ENCODE measurements at places on chromosomes 5 and 9.

GRCh38 chr9:4590430-4591122, 71.5 kb upstream of the PLPP6 start:
- no peak for DNase-seq

DNA sequence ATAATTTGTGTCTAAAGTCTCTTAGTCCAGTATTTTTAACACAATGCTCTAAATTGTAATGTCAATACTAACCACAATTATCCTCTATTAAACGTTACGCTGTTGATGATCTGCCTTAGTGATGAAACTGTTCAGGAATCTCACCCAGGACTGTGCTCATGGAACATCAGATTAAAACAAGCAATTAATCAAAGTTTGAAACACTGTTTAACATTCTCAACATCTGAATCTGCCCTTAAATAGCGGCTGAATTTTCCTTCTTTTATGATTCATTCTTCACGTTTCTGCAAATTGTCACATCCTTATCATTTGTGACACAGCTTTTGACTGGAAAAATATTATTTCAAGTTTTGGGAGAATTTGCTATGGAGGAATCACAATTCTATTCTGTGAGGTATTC, 113.8 kb downstream of the MARCHF11 start:
- DNase-seq, result no peak

GRCh38 chr5:121503111-121503840, 348.4 kb upstream of the FTMT start:
- DNase-seq, result no peak

DNA sequence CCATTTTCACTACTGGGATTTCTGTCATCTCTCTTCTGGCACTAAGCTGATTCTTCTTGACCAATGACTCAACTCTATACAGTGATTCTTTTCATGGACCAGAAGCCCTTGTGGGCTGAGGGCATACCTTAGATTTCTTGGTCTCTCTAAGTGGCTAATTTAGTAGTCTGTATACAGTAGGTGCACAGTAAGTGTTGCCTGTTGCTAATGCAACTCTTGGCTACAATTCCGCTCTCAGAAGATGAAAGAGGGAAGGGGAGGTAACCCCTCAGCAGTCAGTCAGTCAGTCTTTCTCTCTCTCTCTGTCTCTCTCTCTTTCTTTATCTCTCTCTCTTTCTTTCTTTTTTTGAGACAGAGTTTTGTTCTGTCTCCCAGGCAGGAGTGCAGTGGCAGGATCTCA, 115.1 kb upstream of the PANK3 start:
- no peak for DNase-seq

- no peak for DNase-seq
These were observed 25.1 kb upstream of the MELK start for GRCh38 chr9:36547598-36547997.

- DNase-seq, result no peak
These were observed 20.6 kb downstream of the BOD1 start for GRCh38 chr5:173595841-173596240.

DNA sequence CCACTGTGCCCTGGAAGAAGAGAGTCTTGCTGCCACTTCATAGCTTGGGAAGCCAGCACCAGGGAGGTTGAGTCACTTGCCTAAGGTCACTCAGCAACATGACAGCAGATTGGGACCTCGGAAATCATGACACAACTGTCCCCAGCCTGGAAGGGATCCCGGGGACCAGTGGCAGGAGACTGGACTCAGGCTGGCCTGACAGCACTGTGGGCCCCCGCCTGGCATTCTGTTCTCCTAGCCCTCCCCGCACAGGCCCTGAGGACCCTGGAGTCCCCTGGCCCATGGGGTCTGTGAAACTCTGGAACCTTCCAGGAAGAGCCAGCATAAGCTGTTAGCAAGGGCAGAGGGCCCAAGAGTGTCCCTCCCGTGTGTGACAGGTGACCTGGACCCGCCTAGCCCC, 64.9 kb downstream of the COL5A1 start:
- DNase-seq, result no peak
